HFFc6 (cell line): ENCODE measurements at places on chromosomes 13 and 19.

DNA sequence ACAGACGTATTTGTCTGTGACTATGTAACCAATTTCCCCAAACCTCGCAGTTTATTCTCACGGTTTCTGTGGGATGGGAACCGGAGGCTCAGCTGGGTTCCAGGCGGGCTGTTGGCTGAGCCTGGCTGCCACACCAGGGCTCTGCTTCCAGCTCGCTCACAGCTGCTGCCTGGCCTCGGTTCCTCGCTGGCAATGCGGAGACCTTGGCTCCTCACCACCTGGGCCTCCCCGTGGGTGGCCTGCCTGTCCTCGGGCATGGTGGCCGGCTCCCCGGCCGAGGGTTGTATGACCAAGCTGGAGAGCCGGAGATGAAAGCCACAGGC is 218.9 kb upstream of the MAB21L1 start:
- no peak for DNase-seq

DNA sequence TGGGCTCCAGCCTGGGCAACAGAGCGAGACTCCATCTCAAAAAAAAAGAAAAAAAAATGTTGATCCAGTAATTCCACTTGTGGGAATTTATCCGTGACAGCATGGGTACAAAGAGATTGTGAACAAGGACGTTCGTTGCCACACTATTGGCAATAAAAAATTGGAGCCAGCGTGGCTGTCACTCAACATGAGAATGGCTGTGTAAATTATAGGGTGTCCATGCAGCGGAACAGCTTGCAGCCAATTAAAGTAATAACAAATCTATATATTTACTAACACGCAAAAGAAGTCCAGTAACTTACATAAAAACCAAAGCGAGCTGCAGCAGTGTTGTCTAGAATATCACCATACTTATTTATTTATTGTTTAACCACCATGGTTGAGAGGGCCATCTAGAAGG is 19.3 kb downstream of the DPF1 start:
- no peak for DNase-seq

DNA sequence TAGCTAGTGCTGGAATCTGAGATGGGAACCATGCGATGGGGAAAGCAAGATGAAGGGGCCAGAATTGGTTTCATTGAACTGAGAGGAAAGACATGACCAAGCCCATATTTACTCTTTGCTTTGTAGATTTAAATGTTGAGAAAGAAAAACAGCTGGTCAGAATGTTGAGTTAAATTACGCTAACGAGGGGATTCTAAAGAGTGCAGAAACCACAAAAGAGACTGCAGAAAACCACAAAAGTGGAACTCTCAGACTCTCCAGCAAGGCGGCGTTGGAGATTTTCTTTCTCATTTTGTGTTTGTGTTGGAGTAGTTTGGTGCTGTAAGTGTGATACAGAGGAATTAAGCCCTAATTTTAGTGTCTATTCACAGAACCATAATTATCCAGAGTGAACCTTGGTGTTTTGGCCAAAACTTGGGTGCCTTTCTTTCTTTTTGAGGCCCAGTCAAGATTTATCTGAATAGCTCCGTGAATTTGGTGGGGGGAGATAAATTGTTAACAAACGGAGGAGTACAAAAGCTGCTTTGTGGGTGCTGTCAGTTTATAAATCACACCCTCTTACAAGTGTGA is 26.3 kb downstream of the SAE1 start:
- DNase-seq: no peak

GRCh38 chr19:42096255-42096837 is 20.4 kb downstream of the ZNF574 start:
- DNase-seq: no peak

GRCh38 chr13:76160961-76161925 is 525.1 kb downstream of the LMO7 start:
- DNase-seq: no peak

DNA sequence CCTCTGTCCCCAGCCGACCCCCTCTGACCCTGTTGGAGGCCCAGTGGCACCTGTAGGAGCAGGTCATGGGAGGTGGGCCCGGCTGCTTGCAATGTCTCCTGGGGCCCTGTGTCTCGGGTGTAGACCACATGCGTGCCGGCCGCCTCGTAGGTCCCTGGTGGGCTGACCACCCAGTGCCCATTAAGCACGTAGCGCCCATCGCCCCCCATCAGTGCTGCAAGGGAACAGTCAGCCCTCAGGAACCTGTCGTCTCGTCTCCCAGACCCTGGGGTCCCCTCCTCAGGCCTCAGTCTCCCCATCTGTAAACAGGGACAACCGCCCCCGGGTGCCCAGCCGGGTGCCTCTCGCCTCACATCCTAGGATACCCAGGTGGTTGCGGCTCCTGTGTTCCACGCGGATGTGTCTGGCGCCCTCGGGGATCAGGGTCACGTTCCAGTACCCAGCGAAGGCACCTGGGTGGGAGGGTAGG is 5.6 kb downstream of the ADAMTSL5 start:
- no peak for DNase-seq
